Heart left ventricle (tissue), 16 donors: ENCODE measurements at places on chromosomes 3 and 15.
A peak's percentile ranks its signal among the peaks of the same experiment; 100 is the strongest.

DNA sequence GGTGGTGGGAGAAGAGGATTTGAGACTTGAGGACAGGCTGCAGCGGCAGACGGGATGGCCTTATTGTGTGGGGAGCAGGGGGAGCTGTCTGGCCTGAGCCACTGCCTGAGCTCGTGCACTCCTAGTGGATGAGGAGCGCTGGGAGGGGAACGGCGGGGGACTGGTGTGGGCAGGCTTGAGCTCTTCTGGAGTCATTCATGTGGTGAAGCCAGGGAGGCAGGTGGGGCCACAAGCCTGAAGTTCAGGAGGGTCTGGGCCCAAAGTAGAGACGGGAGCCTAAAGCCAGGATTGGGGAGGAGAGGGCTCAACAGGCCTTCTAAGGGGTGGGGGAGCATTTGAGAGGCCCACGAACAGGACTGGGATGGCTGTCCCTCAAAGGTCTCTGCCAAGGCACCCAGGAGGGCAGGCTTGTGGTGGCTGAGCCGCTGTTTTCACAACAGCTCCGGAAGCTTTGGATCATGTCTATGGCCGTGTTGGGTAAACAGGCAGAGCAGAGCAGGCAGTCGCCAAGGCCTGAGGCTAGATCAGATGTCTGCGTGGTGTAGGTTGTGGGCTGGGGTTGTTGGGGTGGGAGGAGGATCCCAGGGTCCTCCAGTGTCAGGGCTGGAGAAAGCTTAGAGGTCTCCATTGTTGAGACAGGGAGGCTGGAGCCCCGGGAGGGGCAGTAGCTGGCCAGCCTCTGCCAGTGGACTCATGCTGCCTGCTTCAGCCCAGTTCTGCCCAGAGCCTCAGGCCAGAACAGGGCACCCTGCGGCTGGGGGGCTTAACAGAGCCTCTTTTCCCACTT lies 8.2 kb downstream of the PRKCD start:
- no peak for DNase-seq

DNA sequence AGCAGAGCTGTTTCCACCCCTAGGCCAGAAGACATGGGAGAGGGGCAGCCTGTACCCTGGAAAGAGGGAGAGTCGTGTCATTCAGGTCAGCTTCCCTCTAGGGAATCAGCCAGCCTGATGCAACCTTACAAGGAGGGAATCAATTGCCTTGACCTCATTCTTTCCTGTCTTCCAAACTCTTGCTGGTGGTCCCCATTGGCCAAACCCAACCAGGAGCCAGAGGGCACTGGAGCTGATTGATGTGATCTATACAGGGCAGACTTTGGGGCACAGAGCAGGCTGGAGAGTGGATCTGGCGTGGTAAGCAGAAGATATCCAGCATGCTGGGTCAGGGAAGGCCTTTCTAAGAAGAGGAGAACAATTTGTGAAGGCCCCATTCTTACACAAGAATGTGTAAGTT lies 19.1 kb upstream of the MAGEF1 start:
- no peak for DNase-seq

GRCh38 chr15:76994001-76994400 lies 925 bp upstream of the PSTPIP1 start:
- DNase-seq = no peak

DNA sequence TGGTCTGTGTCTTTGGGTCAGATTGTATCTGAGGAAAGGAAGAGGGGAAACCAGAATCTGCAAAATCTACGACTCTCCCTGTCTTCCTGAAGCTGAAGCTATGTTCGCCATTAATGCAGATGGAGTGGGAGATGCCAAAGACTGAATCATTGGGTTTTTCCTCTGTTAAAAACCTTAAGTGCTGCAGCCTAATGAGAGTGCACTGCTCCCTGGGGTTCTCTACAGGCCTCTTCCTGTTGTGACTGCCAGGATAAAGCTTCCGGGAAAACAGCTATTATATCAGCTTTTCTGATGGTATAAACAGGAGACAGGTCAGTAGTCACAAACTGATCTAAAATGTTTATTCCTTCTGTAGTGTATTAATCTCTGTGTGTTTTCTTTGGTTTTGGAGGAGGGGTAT lies 24.0 kb downstream of the RMDN3 start:
- no peak for DNase-seq

DNA sequence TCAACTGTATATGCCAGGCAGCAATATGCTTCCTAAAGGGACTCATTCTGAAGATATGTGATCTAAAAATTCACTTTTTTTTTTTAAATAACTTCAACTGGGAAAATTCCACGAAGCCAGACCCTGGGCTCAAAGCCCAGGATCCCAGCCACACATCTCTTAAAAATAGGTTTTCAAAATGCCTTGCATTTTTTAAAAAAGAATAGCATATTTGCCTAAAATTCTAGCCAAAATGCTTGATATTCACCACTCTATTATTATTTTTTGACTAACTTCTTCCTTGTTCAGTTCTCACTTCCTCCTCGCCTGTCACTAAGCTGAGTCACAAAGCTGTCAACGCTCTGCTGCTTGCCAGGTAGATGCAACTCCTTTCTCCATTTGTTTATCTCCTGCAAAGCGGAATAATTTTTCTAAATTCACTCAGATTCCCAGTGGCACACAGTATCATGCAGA lies 28.0 kb upstream of the VGLL4 start:
- DNase-seq = peak; percentile 43

- DNase-seq = no peak
These were observed 334.7 kb upstream of the MDFIC2 start for GRCh38 chr3:70647094-70647493.

- DNase-seq = no peak
These were observed 55.0 kb upstream of the TOPAZ1 start for GRCh38 chr3:44186712-44187111.

DNA sequence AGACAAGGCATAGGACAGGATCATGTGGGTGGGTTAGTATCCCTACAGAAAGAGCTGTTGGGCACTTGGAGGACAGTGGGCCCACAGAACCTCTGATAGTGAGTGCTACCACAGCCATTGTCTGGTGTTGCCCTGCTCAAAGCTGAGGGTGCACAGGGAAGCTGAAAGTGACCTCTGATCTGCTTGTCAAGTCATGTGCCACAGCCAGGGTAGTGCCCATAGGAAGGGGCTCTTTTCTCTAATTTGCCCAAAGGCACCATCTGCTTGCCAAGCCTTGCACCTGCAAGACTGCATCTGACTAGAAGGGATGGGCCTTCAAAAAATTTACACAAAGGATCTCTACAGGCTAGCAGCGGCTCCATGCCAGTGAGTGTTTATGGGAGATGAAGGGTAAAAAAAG lies 87.4 kb upstream of the GSK3B start:
- DNase-seq = no peak
